Renal pelvis (tissue), 12 donors: ENCODE measurements at places on chromosomes 5 and 9. TPM values are rescaled to one million over a fixed set of nuclear protein-coding genes. Genes with fewer than 3 reads are reported as not detected.
A peak's percentile ranks its signal among the peaks of the same experiment; 100 is the strongest.

Gene CCNB1
- 92.7 TPM for polyA plus RNA-seq

Gene MCC
- 29.4 TPM for polyA plus RNA-seq

Gene PCDH12
- polyA plus RNA-seq: 17.8 TPM

Gene PCA3
- polyA plus RNA-seq: 0.55 TPM

Gene ANKS6
- polyA plus RNA-seq: 30.0 TPM

Gene CORO2A
- polyA plus RNA-seq: 2.6 TPM

Gene WNT8A
- 0.25 TPM for polyA plus RNA-seq

Gene DOCK2
- 3.4 TPM for polyA plus RNA-seq

GRCh38 chr9:115126404-115126803 is 8.4 kb upstream of the TNC start:
- no peak for DNase-seq

DNA sequence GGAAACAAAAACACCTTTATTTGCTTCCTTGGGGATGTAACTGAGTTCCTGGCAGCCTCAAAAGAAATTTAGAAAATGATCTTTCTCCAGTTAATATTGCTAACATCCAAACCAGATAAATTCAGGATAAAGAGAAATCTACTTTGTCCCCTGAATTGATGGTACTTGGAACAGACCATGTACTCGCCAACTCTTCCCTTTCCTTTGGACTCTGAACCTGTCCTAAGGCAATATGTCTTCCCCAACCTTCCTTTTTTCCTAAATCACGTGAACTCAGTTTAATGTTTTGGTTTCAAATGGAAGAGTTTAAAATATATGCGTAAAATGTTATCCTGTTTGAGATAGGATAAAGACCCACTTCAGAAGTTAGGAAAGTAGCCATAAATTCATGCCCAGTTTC is 28.0 kb downstream of the ACO1 start:
- no peak for DNase-seq

DNA sequence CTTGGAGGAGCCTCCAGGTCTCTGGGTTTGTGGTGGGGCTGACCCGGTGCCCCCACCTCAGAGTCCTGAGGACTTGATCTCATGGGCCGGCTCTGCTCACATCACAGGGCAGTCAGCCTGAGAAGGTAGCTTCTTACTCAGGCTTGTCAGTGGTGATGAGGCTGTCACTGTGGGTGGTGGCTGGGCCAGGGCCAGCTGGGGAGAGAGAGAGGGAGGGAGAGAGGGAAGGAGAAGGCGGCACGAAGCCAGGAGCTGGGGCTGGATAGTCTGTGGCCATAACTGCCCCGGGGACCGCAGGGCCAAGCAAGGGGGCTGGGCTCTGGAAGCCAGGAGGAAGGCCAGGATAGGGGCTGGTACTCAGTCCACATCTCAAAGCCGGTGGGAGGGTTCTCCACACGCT is 6.5 kb downstream of the NTNG2 start:
- DNase-seq: no peak

DNA sequence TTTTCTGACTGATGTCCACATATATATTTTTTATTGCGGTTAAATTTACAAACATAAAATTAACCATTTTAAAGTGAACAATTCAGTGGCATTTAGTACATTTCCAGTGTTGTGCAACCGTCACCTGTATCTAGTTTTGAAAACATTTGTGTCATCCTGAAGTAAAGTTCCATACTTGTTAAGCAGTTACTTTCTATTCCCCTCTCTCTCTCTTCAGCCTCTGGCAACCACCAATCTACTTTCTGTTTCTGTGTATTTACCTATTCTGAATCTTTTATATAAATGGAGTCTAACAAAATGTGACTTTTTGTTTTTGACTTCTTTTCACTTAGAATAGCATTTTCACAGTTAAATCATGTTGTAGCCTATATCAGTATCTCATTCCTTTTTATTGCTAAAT is 480.1 kb upstream of the SMARCA2 start:
- DNase-seq: no peak

GRCh38 chr5:151066920-151067319 is 13.9 kb downstream of the TNIP1 start:
- DNase-seq: no peak

- no peak for DNase-seq
Measured at GRCh38 chr5:172694061-172694460, 53.0 kb downstream of the NEURL1B start.

DNA sequence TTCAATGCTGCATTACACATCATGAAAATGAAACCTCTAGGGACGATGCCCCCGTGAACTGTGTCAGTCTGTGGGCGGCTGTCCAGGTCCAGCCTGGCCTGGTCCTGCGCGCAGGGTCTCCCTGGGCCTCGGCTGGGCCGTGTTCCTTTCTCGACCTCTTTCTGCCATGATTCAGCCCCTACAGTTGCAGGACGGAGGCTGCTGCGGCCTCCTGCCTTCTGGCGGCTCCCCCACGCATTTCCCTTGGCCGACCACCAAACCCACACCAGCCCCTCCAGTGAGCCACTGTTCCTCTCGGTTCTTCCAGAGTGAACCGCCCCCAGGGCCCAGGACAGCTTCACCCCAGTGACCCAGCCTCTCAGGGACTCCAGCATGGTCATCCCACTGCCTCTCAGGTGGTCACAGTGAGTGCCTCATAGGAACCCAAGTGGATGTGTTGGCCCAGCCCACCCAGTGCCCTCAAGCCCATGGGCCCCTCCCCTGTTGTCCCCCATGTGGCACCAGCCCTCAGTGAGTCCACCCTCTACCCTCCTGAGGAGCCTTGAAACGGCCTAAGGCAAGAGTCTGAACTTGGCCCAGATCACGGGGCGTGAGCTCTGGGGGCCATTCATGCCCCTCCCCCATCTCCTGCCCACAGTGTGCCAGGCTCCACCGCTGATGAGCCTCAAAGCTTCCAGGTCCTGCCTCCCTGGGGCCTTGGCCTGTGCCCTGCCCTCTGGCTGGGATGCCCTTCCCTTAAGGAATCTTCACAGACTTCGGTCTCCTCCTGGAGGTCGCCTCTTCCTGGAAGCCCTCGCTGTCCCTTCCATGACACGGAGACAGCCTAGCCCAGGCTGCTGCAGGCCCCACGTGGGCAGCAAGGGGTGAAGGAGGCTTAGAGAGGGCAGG is 10.0 kb upstream of the CLIC3 start:
- no peak for DNase-seq

DNA sequence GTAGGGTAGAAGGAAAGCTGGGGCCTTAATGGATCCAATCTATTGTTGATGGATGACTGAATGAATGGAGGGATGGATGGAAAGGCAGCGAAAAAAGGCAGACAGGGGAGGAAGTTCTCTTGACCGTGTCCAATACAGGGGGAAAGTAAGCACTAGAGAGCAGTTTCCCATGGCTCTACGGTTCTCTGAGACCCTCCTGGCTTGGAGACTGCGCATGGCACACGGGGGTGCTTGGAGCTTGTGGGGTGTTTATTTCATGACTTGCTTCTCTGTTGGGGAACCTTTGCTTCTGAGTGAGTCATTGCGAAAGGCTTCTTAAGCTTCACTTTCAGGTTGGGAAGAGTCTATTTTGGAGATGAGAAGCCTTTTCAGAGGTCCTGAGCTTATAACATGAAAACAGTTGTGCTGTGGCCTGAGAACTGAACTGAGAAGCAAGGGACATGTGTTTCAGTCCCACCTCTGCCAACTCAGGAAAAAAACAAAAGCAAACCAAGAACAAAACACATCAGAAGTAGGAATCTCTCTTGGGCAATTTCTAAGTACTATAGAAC is 12.8 kb upstream of the TEX48 start:
- no peak for DNase-seq

GRCh38 chr9:107481035-107481434 is 8.5 kb downstream of the KLF4 start:
- no peak for DNase-seq

DNA sequence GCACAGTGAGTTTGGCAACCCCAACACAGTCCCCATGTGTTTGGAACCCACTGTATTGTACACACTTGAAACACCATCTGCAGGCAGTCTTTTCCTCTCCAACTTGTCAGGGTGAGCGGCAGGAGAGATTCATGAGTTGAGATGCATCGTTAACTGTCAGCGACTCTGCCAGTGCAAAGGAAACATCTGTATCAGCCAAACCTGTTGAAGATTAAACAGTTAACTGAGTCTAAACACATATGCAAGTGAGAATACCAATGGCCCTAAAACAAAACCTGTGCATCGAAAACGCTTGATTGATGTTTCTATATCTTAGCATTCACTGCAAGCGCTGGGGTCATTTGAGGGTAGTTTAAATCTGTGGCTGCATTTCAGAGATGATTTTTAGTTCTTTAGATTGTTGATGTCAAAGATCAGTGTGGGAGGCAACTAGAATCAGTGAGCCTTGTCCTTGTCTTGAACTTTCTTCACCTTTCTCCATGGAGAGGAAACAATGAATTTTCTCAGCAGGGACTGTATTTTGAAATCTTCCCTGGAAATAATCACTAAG is 41.3 kb upstream of the PAM start:
- peak; percentile 64 for DNase-seq

- DNase-seq: no peak
Measured at GRCh38 chr9:3528451-3528850, 2.6 kb upstream of the RFX3 start.

DNA sequence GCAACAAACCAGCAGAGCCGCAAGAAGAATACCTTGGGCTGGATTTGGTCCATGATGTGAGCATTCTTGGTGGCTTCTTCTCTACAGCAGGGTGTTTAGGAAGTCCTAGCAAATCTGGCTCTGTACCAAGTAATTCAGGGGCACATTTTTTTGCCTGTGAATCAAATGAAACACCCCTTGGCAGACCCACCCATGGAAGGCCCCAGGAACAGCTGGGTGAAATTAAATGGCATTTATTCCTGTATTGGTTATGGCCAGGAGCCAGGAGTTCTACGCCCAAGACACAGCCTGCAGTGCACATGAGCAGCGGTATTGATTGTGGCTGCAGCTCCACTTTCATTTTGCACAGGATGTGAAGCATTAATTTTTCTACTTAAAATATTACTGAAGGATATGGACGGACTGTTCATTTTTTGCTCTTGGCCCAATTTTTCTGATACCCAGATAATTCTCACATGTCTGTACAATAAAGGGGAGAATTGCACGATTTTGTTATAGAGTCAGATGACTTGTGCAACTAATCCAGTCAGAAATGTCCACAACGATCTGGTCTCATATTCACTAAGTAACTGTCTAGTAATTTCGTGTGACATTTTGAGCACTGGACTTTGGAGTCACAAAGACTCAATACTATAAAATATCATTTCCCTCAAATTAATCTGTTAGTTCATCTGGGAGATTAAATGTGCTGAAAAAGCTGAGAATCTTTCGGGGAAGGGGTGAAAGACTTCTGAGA is 120.7 kb upstream of the APC start:
- DNase-seq: no peak

DNA sequence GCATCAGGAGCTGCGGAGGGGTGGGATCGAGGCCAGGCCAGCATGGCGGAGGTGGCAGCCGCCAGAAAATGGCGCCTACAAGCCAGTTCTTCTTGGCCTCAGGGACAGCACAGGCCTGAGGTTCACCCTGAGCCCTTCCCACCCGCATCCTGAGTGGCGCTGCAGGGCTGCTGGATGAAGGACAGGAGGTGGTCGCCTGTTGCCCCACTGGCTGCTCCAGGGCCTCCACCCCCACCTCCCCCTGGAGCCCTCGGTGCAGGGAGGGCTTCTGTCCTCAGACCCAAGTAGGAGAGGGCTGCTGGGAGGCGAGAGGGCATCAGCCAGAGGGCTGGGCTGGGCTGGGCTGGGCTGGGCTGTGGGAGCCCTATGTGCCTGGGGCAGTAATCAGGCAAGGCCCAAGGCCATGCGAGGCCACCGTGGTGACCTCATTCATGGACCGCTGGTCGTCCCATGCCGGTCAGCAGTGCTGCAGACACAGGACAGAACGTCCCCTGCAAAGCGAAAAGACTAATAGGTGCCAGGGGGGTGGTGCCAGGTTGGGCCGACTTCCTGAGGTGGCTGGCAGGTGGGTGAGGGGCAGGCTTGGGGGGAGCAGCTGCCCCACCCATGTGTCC is 13.8 kb downstream of the GPSM1 start:
- DNase-seq: no peak

GRCh38 chr9:15211815-15212495 is 95.1 kb downstream of the TTC39B start:
- no peak for DNase-seq

- no peak for DNase-seq
Measured at GRCh38 chr9:34654323-34655051, 2.5 kb downstream of the IL11RA start.

GRCh38 chr5:179769271-179769670 is 24.5 kb upstream of the LTC4S start:
- DNase-seq: no peak

DNA sequence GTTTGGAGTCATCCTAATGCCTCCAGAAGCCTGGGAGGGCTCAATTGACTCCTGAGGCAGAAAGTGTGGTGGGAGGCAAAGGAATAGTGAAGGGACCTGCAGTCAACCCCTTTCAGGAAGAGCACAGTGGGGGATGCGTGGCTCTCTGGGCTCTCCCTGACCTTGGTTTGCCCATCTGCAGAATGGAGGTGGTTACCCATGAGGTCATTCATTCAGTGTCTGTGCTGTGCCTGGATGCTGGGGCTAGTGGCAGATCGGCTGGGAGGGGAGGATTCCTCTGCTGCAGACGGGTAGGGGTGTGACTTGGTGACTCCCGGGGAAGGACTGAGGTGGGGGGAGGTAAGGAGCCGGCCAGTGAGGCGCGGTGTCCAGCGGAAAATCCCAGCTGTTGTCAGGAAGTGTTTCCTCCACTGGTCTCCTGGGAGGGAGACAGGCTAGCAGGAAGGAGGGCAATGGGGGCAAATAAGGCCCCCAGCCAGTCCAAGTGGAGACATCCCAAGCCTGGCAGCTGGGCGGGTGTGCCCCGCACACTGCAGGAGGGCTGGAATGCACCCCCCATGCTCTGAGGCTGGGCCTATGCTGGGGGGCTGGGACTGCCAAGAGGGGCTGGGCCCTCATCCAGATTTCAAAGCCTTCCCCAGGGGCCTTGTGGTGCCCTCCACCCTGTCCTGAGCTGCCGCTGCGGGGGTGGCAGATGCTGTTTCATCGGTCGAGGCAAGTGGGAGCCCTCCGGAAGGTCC is 10.9 kb downstream of the CXXC5 start:
- DNase-seq: no peak

- DNase-seq: no peak
Measured at GRCh38 chr5:943201-943917, 50.7 kb downstream of the TRIP13 start.

DNA sequence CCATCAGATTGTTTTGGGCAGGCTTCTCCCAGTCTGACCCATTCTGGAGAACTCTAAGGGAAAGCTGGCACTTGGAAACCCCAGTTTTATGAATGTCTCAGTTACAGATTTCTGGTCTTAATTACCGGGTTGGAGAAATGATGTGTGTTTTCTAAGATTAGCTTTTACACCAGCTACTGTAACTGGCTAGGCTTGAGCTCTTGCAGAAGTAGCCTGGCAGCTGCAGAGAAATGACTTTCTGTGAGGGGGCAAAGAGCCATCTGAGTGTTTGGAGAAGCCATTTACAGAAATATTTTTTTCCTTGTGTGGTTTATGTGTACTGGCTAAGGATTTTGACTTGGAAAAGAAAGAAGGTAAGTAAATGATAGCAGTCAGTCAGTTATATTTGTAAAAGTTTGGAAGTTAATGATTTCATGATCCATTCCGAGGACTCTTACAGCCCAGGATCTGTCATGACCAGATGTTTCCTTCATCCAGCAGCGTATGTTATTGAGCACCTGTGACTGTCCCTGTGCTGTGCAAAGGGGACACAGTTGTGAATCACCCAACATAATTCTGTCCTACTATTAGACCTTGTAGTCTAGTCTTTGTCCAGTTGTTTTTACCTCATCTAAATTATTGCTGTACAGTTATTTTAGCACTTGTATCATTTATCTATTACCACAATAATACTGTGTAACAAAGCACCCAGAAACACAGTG is 53.7 kb upstream of the GDNF start:
- no peak for DNase-seq

- DNase-seq: no peak
Measured at GRCh38 chr9:124280176-124280691, 22.5 kb downstream of the NEK6 start.
